ENCODE measurements at places on chromosomes 3 and 15.
A peak's percentile ranks its signal among the peaks of the same experiment; 100 is the strongest.

DNA sequence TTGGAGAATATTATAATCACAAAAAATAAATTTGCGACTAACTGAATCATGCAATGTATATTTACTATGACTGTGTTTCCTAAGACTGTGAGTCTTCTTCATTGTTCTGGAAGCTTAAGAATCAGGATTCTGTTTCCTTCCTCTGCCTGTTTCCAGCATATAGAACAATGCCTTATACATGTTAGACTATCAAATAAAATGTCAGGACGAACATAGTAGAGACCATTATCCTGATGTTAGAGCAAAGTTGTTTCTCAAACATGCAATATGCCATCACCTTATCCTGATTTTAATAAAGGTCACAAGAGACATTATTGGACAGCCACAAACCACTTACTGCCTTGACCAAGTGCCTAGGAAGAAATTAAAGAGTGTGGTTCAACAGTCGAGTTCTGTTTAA is 457.4 kb upstream of the AGTR1 start:
- no peak for DNase-seq

- no peak for DNase-seq
Observed at GRCh38 chr3:2883283-2883682, 226.9 kb downstream of the IL5RA start.

DNA sequence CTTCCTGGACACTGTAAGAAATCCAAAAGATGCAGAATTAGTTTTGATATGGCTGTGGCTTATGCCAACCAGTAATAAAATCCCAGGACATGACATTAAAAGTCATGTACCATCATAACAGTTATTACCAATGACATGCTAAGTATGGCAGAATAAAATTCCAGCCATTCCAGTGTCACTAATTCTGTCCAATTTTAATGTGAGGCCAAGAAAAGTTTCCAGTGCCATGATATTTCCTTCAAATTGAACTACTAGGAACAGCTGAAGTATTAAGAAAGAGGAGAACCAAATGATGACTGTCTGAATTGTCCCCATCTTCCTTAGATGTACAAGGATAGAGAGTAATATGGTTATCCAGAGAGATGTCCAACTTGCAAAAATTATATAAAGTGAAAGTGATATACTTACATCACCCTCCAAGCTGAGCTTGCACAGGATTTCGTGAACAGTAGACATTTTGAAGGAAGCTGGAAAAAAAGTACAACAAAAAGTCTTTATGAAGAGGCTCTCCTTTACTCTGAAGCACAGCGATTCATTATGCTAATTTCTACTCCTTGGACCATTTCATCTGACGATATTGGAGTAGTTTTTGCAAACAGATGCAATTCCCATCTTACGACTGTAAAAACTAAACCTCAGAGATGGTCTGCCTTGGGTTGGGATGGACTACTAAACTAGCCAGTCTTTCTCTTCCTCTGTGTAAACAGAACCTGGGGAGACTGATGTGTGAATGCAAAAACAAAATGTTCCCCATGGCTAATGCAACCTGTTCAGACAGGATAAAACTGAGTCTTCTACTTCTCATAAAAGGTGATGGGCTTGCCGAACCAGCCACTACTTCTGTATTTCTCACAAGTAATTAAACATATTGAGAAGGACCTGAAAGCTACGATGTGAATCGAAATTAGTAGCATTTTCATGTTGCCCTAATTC is 11.9 kb downstream of the ANXA2 start:
- no peak for DNase-seq

DNA sequence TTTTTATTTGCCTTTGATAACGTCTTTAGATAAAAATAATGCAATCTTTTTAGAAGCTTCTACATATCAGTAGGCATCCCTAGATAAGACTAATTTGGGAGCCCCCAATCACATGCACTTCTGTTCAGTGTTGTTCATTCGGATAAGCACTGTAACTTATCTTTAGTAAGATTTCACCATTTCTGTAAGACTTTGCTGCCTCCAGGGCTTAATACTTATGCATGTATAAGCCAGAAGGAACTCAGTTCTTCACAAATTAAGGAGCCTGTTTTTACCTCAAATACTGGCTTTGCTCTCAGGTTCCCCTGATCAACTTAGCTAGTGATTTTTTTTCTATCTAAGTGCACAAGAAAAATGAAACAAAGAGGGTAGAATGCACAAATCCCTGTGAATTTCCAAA is 20.3 kb downstream of the DOCK3 start:
- DNase-seq = no peak

GRCh38 chr3:141846050-141846433 is 30.4 kb upstream of the ATP1B3 start:
- no peak for DNase-seq

DNA sequence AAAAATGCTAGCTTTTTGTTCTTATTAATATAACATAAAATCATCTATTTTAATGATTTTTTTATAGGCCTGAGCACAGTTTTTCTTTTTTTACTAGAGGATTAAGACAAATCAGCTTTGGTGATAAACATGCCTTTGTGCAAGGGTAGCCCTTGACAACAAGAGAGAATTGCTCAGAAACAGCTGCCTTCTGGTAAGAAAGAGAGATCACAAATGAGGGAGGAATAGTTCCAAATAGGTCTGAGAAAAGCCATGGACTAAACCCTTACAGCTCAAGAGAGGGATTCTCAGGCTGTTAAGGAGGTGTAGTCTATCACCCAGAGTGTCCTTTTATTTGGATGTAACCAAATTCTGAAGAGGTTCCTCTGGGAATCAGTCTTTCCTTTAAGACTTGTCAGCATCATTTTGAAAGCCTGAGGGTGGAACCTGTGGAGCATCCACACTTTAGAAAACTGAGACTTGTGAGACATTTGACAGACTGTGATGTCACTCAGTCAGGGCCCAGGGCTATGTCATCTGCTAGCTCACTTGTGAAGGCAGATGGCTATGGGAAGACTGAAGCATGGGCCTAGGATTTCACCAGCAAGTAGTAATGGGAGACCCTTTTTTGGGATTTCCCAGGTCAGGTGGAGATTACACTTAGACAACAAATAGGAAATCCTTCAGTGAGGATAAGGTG is 102.9 kb upstream of the KCNAB1 start:
- no peak for DNase-seq

DNA sequence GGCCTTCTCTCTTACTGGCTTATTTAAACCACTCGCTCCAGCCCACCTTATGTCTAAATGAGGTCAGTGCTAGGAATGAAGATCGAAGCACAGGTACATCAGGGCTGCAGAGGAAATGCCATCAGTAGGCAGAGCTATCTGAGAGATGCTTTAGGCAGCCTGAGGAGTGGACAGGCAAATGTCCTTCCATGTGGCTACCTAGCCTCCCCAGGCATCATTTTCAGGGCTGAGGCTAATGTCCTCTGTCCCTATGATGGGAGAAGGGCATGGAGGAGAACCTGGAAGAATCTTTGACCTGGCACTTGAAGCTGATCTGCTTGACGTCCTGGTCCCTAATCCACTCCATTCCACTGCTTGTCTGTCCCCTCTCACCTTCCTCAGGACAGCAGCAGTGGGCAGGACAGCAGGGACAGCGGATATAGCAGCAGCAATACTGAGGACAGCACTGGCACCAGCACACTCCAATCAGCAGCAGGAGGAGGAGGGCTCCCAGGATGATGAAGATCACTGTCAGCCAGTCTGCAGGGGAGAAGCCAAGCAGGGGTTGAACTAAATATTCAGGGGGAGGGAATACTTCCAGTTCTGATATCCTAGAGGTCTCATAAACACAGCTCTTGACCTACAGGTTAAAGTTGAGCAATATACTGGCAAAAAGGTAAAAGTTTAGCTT is 21.0 kb downstream of the ILDR1 start:
- no peak for DNase-seq

DNA sequence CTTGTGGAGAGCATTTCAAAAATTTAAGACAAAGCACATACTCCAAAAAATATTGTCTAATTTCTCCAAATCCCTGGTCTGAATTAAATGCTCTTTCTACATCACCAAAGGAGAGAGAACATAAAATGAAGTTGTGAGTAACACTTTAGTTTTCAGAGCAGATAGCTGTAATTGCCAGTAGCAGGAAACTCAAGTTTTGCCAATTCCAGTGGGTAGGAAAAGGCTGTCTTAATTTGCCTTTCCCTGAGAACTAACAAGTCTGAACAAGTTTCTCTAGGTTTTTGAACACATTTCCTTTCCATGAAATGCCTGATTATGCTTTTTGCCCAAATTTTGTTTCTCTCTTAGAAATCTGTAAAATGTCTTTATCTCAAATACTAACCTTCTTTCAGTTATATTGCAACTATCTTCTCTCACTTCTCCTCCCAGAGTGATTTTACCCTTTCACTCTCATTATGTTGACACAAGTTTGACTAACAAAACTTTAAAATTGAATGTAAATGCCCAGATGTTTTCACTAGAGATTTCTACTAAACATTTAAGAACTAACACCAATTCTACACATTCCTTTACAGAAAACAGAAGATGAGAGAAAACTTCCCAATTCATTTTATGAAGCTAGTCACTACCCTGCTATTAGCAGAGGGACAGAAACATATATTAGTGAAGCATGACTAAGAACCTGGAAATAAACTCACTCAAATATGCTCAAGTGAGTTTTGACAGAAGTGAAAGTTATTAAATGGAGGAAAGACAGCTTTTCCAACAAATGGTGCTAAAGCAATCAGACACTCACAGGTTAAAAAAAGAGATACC is 38.4 kb downstream of the RFX7 start:
- no peak for DNase-seq

- DNase-seq = no peak
Observed at GRCh38 chr3:85935171-85935570, 976.4 kb downstream of the CADM2 start.

DNA sequence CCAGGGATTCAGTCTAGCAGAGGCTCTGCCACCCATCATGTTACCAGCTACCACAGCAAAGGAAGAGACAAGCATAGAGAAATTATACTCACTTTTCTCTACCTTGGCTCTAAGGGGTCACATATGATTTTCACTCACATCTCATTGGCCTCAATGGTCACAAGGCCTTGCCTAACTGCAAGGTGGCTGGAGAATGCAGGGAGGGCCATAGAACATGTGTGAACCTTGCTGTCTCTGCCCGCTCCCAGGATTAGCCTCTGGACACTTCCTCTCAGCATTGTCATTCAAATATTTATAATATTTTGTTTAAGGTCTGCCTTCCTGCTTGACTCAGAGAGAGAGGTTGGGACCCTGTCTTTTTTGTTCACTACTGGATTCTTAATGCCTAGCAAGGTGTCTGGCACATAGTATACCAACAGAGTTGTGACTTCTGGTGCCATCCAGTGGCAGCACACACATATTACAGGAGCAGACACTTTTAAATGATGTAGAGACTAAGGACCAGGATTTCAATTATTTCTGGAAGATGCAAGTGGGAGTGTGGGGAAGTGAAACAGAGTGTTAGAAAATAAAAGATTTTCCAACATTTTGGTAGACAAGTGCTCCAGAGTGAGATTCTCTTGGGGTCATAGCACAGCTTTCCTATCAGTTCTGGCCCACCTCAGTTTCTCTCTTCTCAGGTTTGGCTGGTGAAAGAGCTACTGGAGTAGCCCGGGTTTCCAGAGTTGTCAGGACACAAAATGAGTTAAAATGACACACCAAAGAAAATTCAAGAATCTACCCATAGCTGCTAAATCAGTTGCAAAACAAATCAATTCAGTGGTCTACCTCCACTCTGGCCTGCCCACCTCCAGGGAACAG is 119.0 kb upstream of the RASGRP1 start:
- peak; percentile 10 for DNase-seq

GRCh38 chr3:72032441-72033135 is 247.6 kb upstream of the PROK2 start:
- no peak for DNase-seq
